ENCODE measurements at places on chromosomes 3 and 15.

DNA sequence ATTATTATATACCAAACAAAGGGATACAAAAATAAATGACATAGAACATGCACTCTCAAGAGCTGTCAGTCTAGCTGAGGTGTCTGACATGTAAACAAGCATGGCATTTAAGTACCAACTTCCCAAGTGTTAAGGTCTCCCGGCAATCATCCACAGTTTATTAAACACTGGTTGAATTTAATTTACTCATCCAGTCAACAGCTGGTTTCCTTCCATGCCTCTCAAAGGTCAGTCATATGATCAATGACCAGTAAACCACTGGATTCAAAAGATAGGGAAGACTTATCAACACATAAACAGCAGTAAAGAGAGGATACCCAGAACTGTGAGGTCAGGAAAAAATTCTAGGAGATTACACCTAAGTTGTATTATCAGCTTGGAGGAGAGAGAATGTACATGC, 80.4 kb downstream of the ADAM10 start:
- DNase-seq = no peak

DNA sequence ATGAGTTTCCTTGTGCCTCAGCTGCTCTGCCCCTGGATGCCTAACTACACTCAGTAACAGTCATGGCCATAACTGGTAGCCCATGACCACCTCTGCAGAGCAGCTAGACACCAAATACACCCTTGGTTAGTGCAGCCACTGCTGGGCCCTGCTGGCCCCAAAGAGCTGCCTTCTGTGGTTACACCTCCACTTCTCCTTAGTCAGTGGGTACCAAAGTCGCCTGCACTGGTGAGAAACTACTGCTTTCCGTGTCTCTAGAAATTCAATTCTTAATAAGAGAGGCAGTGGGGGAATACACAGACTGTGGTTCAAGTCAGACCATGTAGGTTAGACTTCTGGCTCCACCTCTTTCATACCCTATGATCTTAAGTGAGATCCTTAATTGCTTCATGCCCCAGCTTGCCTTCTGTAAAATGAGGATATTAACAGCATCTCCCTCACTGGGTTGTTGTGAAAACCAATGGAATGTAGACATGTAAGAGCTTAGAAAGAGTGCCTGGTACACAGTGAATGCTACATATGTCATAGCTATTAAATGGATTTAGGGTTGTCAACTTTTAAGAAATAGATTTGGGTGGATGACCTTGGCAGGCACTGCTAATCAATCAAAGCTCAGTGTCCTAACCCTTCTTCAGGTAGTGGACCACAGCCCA, 18.2 kb downstream of the HEG1 start:
- no peak for DNase-seq

GRCh38 chr3:184441202-184441900, 61.5 kb downstream of the CHRD start:
- DNase-seq = no peak

GRCh38 chr3:61323094-61323493, 71.8 kb upstream of the FHIT start:
- DNase-seq = no peak

DNA sequence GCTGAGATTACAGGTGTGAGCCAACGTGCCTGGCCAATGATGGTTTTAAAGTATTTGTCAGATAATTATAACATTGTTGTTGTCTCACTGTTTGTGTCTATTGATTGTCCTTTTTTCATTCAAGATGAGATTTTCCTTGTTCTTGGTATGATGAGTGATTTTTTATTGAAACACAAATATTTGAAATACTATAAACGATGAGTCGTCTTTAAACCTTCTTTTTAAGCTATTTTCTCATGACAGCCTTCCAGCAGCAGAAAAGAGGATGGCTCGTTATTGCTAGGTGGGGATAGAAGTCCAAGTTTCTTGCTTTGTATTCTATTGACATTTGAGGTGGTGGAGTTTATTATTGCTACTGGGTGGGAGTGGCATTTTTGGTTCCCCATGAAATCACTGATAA, 61.7 kb upstream of the MDFIC2 start:
- no peak for DNase-seq

DNA sequence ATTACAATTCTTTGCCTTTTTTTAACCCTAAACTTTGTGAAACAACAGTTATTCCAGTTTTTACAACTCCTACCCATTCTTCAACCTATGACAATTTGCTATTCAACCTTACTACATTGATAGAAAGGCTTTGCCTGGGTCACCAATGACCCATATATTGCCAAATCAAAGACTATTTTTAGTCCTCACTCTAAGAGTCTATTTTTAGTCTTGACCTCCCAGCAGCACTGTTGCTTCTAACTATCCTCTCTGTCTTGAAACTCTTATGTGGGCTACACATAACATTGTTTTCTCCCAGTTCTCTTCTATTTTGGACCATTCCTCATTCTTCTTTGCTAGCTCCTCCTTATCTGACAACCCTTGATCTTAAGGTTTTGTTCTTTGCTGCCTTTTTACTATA, 71.4 kb downstream of the C3orf80 start:
- no peak for DNase-seq

DNA sequence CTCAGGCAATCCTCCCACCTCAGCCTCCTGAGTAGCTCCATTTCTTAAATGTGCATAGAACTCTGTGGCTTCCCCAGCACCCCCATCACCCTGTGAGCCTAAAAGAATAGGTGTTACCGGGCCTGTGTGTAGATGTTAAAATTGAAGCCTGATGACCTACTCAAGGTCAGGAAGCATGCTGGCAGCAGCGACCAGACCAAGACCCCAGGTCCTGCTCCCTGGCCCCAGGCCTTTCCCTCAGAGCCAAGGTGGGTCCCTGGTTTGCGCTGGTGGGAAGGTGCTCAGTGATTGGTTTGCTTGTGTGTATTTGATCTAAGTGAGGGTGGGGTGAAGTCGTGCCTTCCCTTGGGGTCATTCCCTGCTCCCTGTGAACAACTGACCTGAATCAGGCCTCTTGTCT, 18.4 kb upstream of the CRABP1 start:
- no peak for DNase-seq

GRCh38 chr15:33315044-33315443, 4.3 kb downstream of the RYR3 start:
- DNase-seq = no peak

- DNase-seq = no peak
These were observed 3.2 kb upstream of the RIOX2 start for GRCh38 chr3:97975466-97975865.

DNA sequence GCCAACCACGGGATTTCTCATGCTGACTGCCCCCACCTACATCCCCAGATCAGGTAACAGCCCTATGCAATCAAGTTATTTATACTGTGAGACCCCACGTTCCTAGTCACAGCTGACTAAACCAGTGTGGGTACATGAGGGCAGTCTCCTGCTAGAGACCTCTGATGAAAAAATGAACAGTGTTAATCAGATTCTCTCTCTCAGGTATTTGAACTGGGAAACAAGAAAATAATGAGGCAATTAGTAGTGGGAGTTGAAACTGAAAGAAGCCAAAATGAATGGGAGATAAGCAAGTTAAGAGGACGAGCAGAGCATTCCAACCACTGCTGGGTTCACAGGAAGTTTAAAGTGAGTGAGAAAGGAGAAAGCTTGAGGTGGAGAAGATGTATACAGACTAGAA, 98.5 kb upstream of the MYO5C start:
- no peak for DNase-seq

- no peak for DNase-seq
These were observed 301.0 kb upstream of the ICE2 start for GRCh38 chr15:60779718-60780503.

GRCh38 chr3:38611866-38612265, 37.6 kb downstream of the SCN5A start:
- no peak for DNase-seq

DNA sequence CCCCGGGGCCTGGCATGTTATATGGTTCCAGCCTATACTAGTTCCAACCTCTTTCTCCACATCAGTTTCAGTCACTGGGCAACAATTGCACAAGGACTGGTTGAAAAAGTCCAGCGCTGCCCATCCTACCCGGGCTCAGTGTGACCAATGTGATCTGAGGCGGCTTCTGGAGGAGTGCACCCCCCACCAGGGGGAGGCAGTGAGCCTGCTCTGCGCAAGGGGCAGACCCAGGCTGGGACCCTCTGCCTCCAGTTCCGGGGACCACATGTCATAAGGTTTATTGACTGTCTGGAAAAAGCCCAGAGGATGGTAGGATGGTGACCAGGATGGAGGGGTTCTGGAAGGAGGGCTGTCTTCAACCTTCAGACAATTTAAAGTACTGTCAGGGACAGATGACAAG, 25.6 kb upstream of the NR2E3 start:
- no peak for DNase-seq

DNA sequence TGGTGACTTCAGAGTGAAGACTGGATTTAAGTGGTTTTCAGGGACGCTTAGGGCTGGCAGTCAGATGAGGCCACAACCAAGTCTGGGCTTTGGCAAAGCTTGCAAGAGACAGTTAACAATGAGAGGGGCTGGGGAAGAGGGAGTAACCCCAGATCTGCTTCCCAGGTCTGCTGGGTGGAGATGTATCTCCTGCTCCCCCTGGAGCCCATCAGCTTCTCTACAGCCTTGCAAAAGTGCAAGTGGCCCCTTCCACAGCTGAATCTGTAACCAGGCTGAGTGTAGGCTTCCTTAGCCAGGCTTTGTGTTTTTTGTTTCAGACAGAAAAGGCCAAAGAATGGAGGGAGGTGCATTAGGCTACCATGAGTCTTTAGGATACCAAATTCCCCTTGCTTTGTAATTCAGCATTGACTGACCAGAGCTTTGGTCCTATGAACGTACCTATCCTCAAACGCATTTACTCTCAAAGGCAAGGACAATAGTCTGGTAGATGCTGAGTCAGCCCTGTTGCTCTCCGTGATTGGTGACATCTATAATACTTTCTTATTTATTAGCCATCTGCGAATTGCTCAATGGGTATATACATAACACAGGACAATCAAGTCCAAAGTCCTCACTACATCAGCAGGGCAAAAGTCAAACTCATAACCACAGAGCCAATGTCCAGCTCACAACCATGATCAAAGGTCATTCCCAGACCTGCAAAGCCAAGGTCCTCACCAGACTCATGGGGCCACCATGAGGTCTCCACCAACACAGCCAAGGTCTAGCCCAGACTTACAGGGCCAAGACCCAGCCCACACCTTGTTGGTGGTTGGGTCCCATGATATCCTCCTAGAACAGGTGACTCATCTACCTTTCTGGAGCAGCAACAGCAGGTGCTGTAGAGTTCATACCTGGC, 17.1 kb downstream of the CCDC13 start:
- no peak for DNase-seq

DNA sequence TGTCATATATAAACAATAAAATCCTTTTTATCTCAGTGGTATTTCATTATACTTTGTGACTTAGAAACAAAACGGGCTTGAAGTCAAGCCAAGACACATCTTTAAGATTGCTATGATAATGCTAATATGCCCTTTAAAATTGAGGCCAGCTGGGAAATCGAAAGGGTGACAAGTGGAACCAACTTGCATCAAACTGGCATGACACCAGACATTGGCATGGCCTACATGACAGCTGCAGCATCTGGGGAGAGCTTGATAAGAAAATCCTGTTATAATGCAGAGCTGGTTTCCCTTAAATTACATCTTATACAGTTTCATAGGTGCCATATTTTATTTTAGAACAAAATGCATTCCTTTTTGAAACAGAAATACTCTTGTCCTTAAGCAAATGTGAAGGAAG, 325.2 kb downstream of the ZBBX start:
- no peak for DNase-seq

DNA sequence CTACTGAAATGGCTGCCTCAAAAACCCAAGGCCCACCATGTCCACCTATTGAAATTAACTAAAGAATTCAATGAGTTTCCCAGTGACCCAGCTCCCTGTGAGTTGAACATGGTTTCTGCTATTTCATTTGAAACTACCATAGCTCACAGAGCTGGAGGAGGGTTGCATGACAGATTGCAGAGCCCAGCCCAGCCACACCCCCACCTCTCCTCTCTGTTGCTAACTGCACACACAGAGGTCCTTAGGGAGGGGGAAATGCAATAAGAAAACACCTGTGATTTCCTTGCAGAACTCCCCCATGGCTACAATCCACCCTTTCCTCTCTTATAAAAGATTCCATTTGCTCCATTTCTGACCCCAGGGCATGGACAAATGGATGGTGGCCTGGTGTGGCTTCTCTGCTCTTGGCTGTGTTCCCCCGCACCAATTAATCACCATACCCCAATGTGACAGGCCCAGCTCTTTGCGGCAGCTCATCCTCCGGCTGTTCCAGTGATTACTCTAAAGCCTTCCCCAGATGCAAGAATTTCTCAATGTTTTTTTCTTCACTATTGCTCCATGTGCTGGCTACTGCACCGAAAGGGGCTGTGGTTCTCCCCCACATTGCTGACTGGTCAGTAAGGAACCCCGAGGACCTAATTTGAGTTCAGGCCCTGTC, 208.4 kb upstream of the KBTBD8 start:
- no peak for DNase-seq

DNA sequence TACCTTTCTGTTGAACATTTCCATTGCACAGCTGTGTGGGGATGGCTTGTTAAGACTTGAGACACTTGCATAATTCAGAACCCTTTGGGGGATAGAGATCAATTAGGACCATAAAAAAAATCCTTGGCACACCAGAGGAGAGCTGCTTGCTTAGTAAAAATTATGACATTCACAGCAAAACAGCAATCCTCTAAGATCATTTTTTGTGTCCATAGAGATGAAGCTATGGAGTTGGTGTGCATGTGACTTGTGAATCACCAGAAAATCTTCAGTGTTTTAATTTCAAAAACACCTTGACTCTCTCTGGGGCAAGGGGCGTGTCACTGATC, 7.7 kb downstream of the COL8A1 start:
- no peak for DNase-seq

- DNase-seq = peak; percentile 12
These were observed 141.4 kb upstream of the MRPS22 start for GRCh38 chr3:139202226-139202958.

DNA sequence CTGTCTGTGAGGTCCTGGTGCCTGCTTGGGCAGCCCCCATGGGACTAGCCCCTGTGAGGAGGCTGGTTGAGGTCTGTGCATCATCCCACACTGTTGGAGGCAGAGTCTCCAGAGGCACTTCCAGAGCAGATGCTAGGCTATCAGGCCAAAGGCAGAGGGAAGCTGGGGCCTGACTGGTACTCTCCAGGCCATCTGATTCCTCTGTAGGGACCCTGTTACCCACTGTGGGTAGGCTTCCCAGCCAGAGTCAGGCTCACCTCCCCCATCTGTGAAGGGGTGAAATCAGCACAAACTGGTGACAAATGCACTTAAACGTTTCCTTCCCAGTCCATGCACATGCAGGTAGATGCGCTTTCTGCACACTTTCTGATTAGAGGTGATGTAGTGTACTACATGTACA, 212.6 kb upstream of the TOPAZ1 start:
- no peak for DNase-seq

- peak; percentile 57 for DNase-seq
These were observed 643 bp downstream of the MYO5A start for GRCh38 chr15:52527911-52528563.

GRCh38 chr15:84734794-84735479, 13.5 kb upstream of the ZNF592 start:
- DNase-seq = no peak

GRCh38 chr15:52651868-52652267, 27.3 kb downstream of the ATOSA start:
- peak; percentile 96 for DNase-seq

DNA sequence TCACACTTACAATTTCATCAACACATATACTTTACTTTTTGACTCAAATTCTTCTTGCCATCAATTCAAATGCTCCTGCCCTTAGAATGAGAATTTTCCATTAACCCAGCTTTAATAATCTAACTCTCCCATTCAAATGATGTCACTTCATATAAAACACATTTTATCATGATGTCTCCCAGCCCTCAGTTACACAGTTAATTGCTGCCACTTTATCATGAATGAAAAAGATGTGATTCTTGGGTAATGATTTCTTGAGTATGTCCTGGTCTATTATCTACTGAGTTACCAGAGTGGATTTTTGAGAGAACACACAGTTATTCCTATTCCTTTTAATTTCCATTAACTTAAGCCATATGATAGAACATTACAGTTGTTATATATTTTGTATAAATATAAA, 7.6 kb downstream of the AGTR1 start:
- no peak for DNase-seq

Data from cerebellar cortex (tissue), 1 donor.